Gastroesophageal sphincter (tissue), 4 donors: ENCODE measurements at places on chromosomes 6 and 20.

DNA sequence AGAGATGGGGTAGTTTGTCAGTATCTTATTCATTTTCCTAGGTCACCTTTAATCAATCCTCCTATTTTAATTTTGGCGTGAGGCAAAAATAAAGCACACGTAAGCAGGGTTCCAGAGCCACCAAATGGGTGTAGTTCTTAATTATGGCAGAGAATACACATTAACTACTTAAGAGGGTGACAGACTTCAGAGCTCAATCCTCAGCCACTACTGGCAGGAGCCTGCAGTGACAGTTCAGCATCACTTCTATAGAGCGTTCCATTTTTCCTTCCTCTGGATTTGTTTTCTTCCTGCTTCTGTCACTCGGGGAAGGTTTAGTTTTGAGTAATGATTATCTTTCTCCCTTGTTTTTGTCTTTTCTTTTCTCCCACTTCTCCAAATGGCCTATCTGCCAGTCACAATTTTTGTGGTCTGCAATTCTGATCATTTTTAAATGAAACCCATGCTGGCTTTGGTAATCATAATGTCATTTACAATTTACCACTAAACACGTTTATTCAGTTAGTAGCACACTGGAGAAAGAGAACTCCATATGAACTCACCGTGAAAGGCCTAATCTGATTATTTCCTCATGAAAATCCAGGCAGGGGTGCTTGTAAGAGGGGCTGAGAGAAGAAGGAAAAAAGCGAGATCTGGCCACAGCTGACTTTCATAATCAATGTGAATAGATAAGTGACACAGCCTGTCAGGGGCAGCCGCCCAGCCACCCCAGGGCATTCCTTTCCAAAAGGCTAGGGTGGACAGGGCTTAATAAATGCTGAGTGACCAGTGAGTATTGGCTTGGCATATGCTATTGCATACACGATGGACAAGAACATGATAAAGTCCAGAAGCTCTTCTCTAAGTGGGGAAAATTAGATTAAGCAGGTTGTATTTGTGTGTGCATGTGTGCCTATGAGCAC lies 412.1 kb downstream of the PKHD1 start:
- ATAC-seq: no peak

GRCh38 chr6:157862706-157863105 lies 39.7 kb downstream of the SNX9 start:
- no peak for ATAC-seq

GRCh38 chr6:127550403-127550802 lies 26.6 kb upstream of the C6orf58 start:
- no peak for ATAC-seq

DNA sequence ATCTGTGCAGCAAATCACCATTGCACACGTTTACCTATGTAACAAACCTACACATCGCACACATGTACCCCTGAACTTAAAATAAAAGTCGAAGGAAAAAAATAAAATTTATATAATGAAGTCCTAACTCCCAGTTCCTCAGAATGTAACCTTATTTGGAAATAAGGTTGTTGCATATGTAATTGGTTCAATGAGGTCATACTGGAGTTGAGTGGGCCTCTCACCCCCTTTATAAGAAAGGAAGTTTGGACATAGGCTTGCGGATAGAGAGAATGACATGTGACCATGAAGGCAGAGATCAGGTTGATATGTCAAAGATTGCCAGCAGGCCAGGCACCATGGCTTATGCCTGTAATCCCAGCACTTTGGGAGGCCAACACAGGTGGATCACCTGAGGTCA lies 16.1 kb upstream of the ZBTB22 start:
- no peak for ATAC-seq

GRCh38 chr6:5752391-5752680 lies 254.4 kb downstream of the NRN1 start:
- no peak for ATAC-seq

DNA sequence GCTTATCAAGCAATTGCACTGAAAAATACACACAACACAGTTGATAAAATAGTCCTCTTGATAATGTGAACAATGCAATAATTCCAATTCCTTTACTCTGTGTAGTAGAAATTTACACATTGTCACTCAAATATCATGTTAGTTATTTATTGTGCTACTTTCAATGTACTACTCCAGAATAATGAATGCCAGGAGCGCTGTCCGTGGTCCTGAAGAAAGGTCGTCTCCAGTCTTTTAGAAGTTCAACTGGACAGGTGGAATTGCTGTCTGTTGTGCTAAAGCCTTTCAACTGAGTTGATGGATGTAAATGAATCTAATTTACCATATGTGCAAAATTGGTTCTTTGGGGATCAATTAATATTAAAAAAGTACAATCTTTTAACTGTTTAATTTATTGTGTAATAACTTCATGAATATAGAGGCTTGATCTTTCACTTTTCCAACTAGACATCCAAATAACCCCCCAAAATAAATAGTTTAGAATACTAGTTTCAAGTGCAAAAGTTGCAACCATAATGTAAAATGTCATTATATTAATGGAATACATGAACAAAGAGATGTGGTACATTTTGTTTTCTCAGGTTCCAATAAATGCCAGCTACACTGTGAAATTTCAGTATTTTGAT lies 3.2 kb downstream of the GRIK2 start:
- ATAC-seq: no peak

GRCh38 chr6:125791151-125791819 lies 525 bp downstream of the NCOA7 start:
- no peak for ATAC-seq

GRCh38 chr6:67210450-67210849 lies 1424.6 kb upstream of the ADGRB3 start:
- ATAC-seq: no peak

GRCh38 chr20:37276494-37277252 lies 12.8 kb upstream of the MANBAL start:
- peak; percentile 84 for ATAC-seq

DNA sequence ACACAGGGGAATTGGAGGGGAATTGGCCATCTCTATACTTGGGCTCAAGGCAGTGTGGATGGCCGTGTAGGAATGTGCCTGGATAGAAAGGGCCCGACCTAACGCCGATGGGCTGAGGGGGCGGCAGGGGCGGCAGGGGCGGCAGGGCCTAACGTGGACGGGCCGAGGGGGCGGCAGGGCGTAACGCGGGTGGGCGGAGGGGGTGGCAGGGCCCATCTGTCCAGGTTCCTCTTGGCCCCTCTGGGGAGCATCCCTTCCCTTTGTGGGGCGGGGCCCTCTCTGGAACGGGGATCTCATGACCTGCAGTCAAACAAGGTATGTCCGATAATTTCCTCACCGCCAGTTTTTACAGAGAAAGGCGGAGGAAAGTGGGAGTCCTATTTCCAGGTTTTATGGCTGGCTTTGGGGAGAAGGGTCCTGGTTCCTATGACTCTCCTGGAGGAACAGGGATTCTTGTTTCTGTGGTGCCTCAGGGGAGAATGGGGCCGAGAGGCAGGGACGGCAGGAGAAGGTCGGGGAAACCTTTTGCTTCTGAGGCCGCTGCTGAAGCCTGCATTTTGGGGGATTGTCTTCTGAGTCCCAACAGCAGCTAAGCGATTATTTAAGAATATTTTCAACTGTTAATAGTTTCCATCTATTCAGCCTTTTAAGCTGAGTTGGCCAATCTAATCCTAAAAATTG lies 100.8 kb upstream of the FRMD1 start:
- no peak for ATAC-seq

- no peak for ATAC-seq
Observed at GRCh38 chr6:160300076-160300695, 41.6 kb upstream of the SLC22A2 start.

DNA sequence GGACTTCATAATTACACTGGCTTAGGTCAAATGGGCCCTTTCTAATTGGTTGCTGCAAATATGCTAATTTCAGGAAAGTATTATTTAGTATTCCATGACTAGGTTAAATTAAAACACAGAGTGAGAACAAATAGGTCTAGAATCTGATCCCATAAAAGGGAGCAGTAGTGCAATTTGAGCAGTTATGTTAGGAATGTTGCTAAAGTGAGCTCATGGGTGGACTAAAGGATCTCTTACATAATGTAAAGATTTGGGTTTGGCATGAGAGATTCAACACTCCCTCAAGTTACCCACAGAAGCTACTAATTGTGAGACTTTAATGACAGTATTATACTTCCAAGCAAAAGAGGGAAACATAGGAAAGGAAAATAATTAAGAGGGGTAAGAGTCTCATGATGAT lies 109.1 kb downstream of the C6orf58 start:
- ATAC-seq: no peak

DNA sequence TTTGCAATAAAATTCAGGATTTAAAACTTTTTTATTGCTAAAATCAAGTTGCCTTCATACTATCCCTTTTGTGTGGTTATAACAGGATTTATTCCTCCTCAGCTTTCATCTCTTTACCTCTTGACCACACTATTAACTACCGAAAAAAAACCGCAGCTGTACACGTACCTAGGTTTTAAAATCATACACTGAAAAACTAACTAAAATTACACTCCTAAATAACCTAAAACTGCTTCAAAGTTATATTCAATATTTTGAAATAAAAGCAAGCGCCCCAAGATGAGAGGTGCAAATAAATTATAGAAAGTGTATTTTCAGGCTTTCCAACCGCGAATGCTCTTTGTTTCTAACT lies 1.4 kb downstream of the MPC1 start:
- no peak for ATAC-seq

DNA sequence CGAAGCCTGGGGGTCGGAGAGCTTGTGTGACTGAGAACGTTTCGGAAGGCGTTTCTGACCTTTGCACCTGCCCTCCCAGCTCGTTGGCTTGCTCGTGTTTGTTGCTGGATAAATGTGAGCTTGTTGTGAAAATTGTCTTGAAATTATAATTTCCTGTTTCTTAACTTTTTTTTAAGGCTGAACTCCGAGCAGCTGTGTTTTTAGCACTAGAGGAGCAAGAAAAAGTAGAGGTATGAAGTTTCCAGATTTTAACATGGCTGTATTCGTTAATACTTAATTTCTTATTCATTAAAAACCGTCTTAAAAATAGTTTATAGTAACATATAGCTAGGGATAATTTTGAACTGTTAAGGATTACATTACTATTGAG lies 672 bp downstream of the CEP43 start:
- ATAC-seq: no peak

DNA sequence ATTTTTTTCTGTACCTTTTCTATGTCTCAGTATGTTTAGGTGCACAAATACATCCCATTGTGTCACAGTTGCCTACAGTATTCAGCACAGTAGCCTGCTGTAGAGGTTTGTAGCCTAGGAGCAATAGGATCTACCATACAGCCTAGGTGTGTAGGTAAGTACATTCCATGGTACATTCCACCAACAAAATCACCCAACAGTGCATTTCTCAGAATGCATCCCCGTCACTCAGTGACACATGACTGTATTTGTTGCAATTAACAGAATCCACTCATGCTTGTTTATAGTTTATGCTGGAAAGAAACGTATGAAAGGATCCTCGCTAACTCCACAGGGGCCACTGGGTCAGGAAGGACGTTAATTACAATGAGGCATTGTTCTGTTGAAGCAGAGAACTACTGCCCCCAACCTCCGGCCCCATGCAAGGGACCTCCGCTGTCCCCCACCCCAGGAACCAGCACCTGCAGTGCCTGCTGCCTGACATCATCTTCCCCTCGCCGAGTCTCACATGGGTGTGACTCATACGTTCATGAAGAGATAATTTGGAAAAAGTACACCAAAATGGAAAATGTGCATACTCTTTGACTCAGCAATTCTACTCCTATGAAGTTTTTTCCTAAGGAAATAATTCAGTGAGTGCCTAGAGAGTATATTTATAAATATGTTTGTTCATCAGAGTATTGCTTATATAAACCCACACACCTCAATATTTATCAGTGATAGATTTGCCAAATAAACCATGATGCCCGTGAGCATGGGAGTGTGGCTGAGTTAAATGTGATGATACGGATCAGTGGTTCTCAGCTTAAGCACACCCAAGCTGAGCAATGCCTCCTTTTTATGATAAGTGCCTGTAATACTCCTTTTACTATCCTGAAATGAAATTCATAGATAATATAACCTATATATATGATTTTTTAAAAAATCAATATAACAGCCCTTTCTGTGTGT lies 156.4 kb upstream of the ECI2 start:
- ATAC-seq: no peak

- no peak for ATAC-seq
Observed at GRCh38 chr6:7914311-7914710, 3.7 kb upstream of the TXNDC5 start.

DNA sequence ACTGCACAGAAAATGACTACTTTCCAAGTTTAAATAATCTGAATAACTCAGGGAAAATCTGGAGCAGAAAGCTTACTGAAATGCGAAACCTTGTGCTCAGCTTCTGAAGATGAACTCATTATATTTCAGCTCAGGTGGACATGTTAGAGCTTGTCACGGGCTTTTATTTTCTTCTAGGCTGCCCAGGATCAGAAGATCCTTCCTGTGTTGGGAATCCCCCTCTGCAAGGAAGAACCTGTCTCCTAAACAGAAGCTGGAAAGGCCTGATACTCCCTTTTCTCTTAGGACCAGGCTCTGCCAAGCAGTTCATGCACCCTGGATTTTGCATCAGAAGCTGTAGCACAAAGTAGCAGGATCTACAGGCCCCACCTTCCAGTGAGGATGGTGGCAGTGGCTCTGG lies 5.1 kb upstream of the SLC2A12 start:
- no peak for ATAC-seq

DNA sequence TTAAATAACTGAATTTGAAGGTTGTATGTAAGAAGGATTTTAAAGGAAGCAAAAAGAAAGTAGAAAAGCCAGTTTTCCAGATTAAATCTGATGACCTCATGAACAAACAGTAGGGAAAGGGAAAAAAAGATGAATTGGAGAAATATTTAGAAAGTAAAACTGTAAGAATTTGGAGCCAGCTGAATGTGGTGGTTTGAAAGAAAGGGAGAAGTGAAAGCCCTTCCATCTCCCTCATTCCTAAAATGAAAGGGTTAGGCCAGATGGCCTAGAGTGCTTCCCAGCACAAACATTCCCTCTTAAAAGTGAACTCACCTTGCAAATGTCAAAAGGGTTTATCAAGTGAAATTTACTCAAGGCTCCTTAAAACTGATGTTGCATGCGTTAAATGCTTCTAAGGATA lies 139.3 kb upstream of the COL21A1 start:
- ATAC-seq: no peak

- ATAC-seq: peak; percentile 86
Observed at GRCh38 chr6:13762611-13763441, 51.2 kb upstream of the RANBP9 start.

DNA sequence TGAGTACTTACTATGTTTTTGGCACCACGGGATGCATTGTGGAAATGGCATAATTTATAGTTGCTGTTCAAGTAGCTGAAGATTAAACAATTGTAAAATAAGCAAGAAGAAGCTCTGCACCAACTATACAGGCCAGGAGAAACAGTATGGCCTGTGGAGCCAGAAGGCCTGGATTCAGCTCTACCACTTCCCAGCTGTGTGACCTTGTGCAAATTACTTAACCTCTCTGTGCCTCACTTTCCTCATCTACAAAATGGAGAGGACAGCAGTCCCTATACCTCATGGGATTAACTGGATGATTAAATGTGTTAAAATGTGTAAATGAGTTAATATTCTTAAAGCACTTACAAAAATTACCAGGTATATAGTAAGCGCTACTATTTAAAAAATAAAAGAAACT lies 49.1 kb downstream of the CNKSR3 start:
- no peak for ATAC-seq

GRCh38 chr6:709471-710056 lies 16.6 kb upstream of the EXOC2 start:
- no peak for ATAC-seq
